ENCODE measurements at places on chromosomes 12 and 14.

- DNase-seq, result peak; percentile 28
These were observed 22.6 kb downstream of the OR10G3 start for GRCh38 chr14:21557084-21557901.

DNA sequence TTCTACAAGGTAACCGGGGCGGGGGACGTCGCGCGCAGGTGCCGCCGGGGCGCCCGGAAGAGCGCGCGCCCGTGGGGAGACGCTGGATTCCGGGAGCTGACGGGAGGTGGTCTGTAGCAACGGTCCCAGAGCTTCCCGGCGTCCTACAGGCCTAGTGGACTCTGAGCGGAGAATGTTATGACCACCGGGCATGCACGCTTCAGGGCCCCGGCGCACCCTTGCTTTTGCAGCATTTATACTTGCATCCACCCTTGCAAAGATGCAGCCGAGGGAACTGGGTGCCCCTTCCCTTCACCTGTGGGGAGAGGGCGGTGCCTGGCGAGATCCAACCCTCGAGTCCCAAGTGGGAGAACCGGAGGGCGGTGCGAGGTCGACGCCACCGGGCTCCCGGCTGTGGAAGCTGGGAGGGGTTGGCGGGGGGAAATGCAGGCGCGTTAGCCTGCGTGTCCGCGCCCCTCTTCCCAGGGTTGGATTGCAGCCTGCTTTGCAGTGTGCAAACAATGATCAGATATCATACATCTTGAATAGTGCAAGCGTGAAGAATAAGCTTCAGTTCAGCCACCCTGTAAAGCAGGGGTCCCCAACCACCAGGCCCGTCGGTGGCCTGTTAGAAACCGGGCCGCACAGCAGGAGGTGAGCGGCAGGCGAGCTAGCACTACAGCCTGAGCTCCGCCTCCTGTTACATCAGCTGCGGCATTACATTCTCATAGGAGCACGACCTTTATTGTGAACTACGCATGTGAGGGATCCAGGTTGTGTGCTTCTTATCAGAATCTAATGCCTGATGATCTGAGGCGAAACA, 576 bp downstream of the ERP29 start:
- peak; percentile 54 for DNase-seq

- no peak for DNase-seq
These were observed 77.8 kb downstream of the SPPL3 start for GRCh38 chr12:120826335-120826734.

GRCh38 chr14:93811676-93812075, 23.4 kb upstream of the PRIMA1 start:
- DNase-seq, result no peak

GRCh38 chr14:81221579-81222102, 882 bp upstream of the GTF2A1 start:
- DNase-seq, result no peak

- no peak for DNase-seq
These were observed 66.9 kb downstream of the CMKLR1 start for GRCh38 chr12:108271951-108272872.

- DNase-seq, result no peak
These were observed 76.1 kb upstream of the BTG1 start for GRCh38 chr12:92221656-92222315.

Measured in stimulated activated CD8-positive, alpha-beta memory T cell treated with anti-CD3 and anti-CD28 coated beads, Interleukin-7, amount 100 ng/mL, for 48 hours (primary cell).